NCI-H2081 treated with DMSO at 0.1 percent for 48 hours (cell line): ENCODE measurements at places on chromosomes 12 and 14.
A peak's percentile ranks its signal among the peaks of the same experiment; 100 is the strongest.

DNA sequence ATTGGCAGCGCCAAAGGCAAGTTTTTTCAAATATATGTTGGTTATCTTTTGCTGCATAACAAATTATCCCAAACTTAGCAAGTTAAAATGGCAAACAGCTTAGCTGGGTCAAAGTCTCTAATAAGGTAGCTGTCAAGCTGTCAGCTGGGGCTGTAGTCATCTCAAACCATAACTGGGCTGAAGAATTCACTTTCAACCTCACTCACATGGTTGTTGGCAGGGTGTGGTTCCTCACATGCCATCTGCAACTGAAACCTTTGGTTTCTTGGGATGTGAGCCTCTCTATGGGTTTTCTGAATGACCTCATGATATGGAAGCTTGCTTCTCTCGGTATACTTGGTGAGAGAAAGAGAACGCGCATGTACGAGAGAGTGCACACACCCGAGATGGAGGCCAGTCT, 125.4 kb downstream of the LRIG3 start:
- DNase-seq, result no peak

DNA sequence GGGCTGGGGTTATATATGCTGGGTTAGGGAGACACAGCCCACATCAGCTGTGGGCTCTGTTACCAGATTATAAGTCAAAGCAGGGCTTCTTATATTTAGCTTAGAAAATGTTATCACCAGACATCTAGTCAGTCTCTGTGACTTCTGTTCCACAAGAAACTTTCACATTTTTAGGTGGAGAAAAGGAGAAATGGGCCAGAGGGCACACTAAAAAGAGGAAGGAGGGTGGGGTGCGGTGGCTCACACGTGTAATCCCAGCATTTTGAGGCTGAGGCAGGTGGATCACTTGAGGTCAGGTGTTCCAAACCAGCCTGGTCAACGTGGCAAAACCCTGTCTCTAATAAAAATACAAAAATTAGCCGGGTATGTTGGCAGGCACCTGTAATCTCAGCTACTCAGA, 28.0 kb upstream of the SLC38A1 start:
- no peak for DNase-seq

DNA sequence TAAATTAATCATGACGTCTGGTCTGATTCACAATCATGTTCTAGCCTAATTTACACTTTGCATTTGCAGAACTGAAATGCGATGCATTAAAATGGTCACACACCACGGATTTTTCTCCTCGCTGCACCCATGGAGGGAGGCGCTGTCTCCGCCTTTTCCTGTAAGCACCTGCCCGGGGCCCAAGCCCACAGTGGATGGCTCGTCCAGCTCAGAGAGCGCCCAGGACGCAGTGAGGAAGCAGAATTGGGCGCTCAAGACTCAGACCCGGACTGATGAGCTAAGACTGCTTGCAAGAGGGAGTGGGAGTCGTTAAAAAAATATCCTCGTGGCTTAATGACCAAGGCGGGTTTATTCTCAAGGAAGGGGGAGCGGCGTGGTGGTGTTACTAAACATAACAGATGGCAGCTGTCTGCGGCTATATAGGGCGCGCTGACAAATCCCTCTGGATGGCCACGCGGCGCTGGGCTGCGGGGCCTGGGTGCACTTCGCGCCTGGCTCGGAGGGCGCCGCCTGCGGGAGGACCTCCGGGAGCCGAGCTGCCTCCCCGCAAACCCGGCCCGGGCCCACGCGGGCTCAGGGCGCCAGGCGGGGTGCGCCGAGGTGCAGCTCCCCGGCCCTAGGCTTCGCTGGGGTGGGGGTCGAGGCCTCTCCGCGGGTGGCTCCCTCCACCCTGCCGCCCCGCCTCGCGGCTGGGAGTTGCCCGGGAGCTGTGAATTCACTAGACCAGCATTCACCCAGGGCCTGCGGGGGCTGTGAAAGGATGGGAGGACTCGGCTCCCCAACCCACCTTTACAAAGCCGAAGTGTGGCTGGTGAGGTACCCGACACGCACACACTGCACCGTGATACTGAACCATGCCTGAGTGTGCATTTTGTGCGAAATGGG, 78.7 kb downstream of the PPM1A start:
- DNase-seq, result no peak

GRCh38 chr12:76176940-76177339, 92.5 kb upstream of the NAP1L1 start:
- DNase-seq, result no peak

DNA sequence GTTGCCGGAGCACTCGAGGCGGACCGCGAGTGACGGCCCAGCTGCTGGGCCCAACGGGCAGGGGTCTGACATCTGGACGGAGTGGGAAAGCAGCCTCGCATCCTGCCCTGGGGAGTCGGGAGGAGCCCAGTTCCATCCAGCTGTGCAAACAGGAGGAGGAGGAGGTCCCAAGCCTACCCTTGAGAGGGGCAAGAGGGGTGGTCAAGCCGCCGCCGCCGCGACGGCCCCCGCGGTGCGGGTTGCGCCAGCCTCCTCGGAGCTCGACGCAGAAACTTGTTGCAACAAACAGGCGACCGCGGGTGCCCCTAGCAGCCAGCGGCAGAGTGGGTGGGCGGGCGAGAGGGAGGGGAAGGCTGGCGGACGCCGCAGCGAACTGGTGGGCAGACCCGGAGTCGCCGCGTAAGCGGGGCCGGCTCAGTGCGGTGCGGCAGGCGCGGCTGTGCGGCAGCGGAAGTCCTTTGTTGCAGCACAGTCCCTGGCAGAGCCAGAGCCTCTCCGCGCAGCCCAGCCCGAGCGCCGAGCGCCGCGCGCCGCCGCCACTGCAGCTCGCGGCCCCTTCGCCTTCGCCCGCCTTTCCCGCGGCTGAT, at the start of gene ZBTB1:
ZBTB1 (plus strand) TSS at position 461 of the 587 bp plus-strand sequence. CDS start 16,735 bp downstream, outside the sequence.
- peak; percentile 40 for DNase-seq

GRCh38 chr12:114321524-114321923, 84.4 kb downstream of the TBX5 start:
- no peak for DNase-seq

DNA sequence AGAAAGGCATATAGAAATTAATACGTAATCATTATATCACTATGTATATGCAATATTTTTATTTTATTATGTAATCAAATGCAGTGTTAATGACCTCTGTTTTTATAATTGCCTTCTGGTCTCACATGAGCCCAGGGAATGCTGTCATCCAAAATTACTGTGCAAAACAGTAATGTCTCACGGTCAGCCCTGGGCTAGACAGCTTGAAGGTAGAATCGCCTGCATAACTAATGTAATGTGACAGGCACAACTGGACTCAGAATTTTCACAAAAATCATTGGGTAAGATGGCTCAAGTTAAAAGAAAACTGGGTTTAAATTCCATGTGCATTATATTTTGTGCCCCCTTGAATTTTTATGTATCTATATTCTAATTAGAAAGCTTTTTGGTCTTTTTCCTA, 293.3 kb downstream of the PPFIA2 start:
- DNase-seq, result no peak

- no peak for DNase-seq
Observed at GRCh38 chr14:91723501-91723900, 8.4 kb downstream of the CATSPERB start.

DNA sequence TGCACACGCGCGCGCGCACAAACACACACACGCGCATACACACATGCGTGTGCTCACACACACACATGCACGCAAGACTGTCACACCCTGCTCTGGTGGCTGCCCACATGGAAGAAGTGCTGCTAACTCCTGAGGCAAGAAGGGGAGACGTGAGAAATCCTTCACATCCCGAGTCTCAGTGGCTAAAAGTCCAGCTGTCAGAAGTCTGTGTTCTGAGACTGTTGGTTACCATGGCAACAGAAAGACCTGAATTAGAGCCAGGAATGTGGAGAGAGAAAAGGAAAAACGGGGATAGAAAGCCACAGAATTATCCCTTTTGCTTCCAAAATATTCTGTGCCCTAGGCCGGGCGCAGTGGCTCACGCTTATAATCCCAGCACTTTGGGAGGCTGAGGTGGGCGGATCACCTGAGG, 71.2 kb downstream of the PPFIBP1 start:
- DNase-seq, result no peak

DNA sequence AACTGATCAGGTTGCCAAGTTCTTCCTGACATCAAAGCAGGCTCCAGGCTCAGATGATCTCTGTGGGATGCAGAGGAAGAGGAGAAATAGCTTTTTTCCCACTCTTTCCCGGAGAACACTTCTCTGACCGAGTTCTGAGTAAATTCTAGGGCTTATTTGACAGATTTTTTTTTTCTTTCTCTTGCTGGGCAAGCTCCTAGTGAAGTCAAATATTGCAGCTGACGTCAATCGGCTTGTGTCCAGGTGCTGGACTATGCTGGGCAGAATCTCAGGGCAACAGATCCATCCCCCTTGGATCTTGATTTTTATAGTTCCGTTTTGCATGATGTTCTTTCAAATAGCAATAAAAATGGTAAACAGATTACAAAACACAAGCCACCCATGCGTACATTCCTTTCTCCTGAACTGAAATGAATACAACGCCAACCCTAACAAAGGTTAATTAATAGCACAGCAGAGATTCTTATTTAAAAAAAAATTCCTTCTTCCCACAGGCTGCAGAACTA, 182.2 kb downstream of the NOVA1 start:
- no peak for DNase-seq

GRCh38 chr14:55451950-55452349, 11.5 kb upstream of the TBPL2 start:
- DNase-seq, result no peak

- no peak for DNase-seq
Observed at GRCh38 chr12:117046011-117046369, 53.2 kb downstream of the TESC start.

DNA sequence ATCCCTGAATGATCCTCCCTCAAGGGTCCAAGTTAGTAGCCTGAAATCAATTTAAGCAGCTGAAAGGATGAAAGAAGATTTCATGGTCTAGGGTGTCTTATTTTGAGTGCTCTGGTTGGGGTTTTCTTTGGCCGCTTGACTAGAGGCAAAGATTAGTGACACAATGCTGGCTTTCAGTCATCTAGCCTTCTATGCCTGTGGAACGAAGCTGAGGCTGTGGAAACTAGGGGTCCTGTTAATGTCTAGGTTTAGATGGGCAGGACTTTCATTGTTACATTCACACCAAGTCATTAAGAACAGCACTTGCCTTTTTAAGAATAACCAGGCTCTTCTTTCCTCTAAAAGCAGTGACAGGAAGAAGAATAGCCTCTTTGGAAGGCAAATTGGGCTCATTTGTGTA, 253.8 kb upstream of the E2F7 start:
- no peak for DNase-seq

DNA sequence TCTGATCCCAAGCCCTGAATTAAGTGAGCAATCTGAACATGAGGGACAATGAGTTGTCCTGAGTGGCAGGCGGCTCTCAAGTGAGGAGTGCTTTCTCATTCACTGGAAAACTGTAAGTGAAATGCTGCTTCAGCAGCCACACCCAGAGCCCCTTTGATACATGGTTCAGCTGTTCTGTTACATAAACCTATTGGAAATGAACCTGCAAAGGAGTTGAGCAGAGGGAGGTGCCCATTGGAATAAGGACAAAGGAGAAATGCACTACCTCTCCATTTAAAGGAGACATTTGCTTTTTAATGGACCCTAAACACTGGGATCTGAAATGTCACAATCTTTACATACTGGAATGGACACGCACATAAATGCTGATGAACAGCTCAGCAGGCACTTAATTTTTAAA, 169.9 kb downstream of the CACNA1C start:
- no peak for DNase-seq

DNA sequence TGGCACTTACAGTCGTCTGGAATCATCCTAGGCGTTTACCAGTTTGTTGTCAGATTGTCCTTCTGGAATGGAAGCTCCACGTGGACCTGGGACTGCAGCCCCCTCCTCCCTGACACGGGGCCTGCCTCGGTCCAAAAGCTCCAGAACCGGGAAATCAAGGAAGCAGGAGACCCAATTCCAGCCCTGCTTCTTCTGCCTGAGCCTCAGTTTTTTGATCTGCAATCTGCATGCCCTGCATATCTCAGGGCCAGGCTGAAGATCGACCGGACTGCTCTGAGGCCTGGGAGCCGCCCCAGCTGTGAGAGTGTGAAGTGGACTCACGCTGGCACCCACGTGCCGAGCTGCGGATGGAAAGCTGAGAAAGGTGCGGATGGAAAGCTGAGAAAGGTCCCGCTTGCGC, 98.6 kb downstream of the SETD3 start:
- no peak for DNase-seq

DNA sequence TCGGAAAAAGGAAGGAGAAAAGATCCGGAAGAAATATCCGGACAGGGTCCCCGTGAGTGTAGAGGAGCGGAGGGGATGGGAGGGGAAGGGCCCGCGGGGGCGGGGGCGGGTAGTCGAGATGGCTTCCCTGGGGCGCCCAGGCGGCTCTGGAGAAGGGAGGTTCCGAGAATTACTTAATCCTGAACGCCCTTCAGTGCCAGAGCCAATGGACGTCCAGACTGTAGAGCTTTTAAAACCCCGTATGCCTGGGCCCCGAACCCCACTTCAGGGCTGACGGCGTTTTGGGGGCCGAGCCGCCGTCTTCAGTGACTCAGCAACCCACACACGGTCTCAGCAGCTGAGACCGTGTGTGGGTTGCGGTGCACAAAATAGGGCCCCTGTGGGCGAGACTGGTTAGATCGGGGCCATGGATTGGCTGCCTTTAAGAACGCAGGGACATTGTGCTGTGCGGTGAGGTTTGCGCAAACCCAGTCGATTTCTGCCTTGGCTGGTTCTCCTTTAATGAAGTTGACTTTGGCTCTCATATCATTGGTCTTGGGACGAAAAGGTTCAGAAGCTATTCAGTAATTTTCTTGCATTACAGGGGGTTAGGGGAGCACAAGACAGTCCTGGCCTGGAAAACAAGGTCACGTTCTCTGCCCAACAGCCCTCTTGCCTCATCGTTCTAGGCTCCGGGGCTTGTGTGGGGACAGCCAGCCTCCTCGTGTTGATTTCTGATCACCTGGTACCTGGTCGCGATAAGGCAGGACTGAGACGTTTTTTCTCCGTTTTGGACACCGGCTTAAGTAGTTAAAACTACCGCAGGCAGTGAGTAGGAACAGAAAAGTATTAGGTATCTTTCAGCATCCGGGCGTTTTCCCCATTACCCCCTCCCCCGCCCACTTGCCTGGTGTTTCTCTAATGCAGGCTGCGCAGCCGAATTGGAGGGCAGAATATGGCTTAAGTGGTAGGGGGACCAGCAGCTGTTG, 775 bp downstream of the GABARAPL1 start:
- no peak for DNase-seq

DNA sequence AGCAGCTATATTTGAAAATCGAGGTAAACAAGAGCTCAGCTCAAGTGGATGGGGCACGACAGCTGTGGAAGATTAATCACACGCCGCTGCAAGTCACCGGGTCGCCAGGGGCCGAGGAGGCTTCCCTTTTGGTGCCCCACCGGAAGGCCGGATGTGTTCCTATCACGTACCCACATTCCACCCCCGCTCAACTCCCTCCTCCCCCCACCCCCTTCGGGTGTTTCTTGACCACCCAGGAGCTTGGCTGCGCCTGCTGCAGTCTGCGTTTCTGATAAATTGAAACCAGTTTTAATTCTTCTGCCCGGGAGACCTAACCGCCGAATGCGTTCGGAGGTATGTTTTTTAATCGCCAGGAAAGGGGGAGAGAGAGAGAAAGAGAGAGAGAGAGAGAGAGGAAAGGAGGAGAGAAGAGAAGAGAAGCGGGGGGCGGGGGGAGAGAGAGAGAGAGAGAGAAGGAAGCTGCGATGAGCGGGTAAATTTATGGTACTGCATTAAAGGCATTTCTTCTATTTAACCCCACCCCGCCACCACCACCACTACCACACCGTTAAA, 1.8 kb downstream of the SLC8A3 start:
- no peak for DNase-seq

- no peak for DNase-seq
Observed at GRCh38 chr12:57459750-57460467, at the start of gene GLI1. GLI1 (plus strand) TSS chr12:57459785; CDS start chr12:57463692, 3,907 bp downstream.
